ENCODE measurements at places on chromosomes 3 and 15.
A peak's percentile ranks its signal among the peaks of the same experiment; 100 is the strongest.

- DNase-seq: no peak
Observed at GRCh38 chr15:48683991-48684765, 38.7 kb upstream of the FBN1 start.

- no peak for DNase-seq
Observed at GRCh38 chr3:168951368-168951767, 712.1 kb downstream of the MECOM start.

DNA sequence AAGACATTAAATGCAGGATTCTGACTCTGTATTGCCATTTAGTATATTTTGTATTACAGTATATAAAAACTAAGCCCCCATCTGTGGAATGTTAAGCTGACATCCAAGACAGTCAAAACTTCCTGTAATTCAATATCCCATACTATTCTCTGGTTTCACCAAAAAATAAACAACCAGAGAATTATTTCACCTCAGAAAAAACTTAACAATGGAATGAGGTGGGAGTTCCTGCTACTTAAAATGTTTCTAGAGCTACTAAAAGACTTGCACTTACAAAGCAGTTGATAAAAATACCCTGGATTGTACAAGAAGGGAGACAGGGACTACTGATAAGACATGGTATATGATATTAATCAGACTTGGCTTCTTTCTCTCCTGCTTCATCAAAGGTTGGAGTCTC lies 8.3 kb downstream of the ARL13B start:
- DNase-seq: no peak

GRCh38 chr3:24595796-24596195 lies 101.1 kb upstream of the THRB start:
- no peak for DNase-seq

- no peak for DNase-seq
Observed at GRCh38 chr3:16113704-16114103, 60.8 kb upstream of the GALNT15 start.

DNA sequence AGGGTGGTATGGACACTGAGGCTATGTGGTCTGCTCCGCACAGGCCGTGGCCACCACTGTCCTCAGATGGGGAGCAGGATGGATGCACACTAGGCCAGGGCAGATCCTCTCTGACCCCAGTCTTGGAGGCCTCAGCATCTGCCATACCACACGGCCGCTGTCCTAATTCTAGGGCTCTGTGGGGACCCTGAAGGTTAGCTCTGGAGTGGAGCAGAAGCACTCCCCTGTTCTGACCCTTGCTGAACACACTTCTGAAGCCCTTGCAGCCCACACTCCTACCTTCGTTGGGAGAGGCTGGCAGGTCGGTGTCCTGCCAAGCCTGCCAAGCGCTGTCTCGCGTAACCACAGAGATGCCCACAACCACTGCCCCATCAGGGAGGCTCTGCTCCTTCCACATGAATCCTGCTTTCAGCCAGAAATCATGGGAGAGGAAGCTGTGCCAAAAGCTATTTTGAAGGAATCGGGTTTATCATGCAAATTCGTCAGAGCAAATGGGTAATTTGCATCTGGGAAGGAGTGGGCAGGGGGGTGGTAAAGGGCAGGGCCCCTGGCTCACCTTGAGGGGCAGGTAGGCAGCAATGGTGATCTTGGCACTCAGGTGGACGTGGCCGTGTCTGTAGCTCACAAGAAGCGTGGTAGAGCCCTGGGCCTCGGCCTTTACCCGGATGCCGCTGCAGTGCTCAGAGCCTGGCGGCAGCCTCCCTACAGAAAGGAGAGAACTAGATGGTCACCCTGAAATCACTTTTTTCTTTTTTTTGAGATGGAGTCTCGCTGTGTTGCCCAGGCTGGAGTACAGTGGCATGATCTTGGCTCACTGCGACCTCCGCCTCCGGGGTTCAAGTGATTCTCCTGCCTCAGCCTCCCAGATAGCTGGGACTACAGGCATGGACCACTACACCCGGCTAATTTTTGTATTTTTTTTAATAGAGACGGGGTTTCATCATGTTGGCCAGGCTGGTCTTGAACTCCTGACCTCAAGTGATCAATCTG lies 54.4 kb downstream of the NUP210 start:
- no peak for DNase-seq

DNA sequence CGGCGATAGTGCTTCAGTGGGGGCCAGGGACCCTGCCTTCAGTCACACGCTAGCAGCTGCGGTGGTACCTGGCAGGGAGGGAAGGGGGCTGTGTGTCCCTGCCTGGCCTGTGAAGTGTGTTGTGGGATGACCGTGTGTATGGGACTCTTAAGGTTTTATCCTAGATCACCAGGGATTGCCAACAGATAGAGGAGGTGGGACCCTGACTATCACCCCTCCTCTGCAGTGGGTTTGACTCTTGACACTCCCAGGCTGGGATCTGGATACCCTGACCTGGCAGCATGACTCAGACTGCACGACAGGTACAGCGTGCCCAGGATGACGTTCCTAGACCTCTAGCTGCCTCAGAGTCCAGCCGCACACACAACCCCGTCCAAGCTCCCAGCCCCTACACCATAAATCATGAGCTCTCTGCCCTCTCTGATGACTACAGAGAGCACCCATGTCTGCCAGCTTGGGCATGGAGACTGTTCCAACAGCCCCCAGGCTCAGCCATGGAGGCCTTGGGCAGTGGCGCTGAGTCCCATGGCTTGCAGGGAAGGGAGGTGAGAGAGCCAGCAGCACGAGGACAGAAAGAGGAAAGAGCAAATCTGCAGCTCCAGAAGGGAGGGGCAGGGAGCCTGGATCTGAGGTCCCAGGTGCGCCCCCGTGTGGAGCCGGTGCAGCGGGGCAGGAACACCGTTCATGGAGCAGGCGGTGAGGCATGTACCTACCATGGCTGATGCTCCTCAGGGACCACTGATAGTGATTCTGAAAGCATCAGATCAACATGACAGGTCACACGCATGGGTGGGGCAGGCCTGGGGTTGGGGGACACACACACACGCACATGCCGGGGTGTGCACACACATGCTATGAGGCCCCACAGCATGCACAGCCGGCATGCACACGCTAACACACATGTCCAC lies 71.0 kb downstream of the ADAMTS7 start:
- DNase-seq: peak; percentile 50

DNA sequence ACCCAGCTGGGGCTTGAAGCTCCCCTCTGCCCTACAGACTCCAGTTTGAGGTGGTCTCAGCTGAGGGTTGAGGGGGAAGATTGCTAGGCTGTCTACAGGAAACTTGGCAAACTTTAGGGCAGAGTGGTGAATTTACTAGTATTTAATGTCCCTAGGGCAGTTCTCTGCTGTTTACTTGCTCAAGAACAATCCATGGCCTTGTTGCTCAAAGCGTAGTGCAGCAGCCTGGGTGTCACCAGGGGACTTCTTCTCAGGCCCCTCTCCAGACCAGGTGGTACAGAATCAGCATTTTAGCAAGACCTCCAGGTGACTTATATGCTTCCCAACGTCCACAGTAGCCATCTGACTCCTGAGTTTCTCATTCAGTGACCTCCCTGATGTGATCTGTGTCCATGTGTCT lies 188.9 kb downstream of the NR1D2 start:
- DNase-seq: no peak

DNA sequence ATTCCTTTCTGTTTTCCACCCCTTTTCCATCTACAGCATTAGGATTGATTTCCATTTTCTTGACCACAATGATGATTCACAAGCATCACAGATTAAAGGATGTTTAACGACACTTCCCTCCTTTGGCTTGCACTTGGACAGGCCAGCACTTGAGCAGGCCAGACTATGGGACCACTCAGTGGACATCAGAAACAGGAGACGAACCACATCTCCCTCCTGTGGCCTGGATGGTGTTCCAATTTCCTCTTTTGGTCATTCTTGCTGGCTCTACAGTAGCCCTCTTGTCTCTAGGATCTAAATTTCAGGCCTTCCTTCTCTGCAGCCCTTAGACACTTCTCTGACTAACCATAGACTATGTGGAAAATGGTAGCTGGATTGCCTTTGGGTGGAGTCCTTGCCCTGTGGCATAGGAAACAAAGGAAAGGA lies 78.8 kb upstream of the BOC start:
- no peak for DNase-seq

GRCh38 chr3:195337747-195338146 lies 66.8 kb upstream of the XXYLT1 start:
- DNase-seq: peak; percentile 28

DNA sequence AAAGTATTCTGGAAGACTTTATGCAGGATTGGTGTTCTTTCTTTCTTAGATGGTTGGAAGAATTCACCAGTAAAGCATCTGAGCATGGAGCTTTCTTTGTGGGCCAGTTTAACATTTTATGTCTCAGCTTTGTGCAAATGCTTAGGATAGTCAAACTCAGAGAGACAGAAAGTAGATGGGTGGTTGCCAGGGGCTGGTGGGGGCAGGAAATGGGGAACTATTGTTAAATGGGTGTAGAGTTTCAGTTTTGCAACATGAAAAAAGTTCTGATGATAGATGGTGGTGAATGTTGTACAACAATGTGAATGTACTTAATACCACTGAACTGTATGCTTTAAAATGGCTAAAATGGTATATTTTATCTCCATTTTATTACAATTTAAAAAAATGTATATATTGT lies 24.8 kb downstream of the SPCS1 start:
- no peak for DNase-seq

DNA sequence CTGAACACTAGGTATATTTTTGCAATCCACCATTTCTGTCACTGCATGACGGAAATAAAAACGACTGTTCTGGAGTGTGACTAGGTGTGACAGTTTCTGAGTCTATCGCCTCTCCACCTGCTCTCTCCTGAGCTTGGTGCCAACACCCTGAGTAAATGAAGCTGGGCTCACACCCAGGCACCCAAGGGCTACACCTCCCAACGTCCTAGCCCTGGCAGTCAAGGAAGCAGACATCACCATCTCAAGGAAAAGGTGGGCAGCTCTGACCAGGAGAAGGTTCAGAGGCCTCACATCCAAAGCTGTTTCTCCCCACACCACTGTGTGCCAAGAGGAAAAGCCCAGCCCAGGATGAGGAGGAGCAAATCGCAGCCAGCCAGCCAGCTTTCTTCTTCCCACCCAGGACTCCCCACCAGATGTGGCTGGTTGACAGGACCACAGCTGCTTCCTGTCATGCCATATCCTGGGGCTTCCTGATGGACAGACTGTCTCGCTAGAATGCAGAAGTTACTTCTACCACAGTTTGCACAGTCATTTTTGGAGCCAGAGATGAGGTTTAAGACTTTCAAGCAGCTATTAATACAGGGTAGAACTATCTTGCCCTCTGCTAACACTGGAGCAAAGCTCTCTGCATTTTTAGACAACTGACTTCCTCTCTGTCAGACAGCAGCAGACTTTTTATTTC lies 3.3 kb downstream of the SCAMP2 start:
- no peak for DNase-seq
